ENCODE measurements at places on chromosomes 6 and 20.

DNA sequence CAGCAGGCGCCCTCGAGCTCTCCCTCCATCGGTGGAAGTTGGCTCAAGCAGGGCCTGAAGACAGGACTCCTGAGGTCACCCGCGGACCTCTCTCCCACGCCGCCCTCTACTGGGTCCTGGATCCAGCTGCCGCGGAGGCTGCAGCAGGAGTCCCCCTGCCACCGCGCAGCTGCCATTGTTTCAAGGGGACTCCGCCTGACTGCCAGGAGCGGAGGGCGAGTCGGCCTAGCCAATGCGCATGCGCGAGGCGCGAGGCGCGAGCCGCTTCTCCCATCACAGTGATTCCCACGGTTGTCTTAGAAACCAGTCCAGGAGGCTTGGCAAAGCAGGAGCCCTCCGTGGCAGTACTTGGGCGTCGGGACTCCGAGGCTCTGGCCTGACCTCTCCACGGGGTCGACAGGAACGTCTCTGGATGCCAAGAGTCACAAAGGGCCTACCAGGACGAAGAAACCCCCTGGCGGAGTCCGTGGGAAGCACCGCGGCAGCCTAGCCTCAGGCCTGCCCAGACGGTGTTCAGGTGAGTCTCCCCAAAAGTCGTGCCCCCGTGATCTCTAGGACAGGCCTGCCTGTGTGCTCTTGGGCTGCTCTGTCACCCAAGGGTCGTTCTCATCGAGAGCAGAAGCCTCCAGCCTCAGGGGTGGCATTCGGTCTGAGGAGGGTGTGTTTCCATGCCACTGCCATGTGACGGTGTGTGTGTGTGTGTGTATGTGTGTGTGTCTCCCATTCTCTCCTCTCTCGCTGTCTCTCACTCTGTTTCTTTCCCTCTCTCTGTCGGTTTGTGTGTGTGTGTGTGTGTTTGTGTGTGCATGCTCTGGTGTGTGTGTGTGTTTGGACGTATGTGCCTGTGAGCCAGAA is 290.6 kb upstream of the ZNF337 start:
- peaks cover 15% of the 10 kb centered on the region for H3K4me1 ChIP-seq
- DNase-seq, result peak; percentile 18
- H3K4me3 ChIP-seq, result peak overlapping the region; percentile 83
- H3K27me3 ChIP-seq, result peaks cover 12% of the 10 kb centered on the region

GRCh38 chr20:24942679-24943078 is 6.4 kb upstream of the CST7 start:
- H3K36me3 ChIP-seq, result peaks cover 15% of the 10 kb centered on the region
- H3K4me1 ChIP-seq, result no peaks in the 10 kb centered on the region
- DNase-seq, result no peak
- H3K27ac ChIP-seq, result no peak overlapping the region
- peaks cover 19% of the 10 kb centered on the region for H3K27me3 ChIP-seq
- H3K4me3 ChIP-seq, result no peak overlapping the region

- peaks cover 52% of the 10 kb centered on the region for H3K4me1 ChIP-seq
- H3K27me3 ChIP-seq, result peaks cover 3% of the 10 kb centered on the region
- no peak overlapping the region for H3K4me3 ChIP-seq
- peak overlapping the region; percentile 39 for H3K27ac ChIP-seq
Measured at GRCh38 chr6:10395704-10396546, 18.9 kb downstream of the TFAP2A start.

GRCh38 chr6:130322673-130323268 is 43.0 kb upstream of the TMEM200A start:
- H3K27ac ChIP-seq, result peak overlapping the region; percentile 29
- peak; percentile 64 for DNase-seq
- H3K27me3 ChIP-seq, result no peaks in the 10 kb centered on the region
- H3K4me3 ChIP-seq, result no peak overlapping the region
- 0 out of 2 replicates have a peak, but pooled peaks cover 5% of the 10 kb centered on the region for H3K36me3 ChIP-seq
- H3K4me1 ChIP-seq, result peaks cover 69% of the 10 kb centered on the region

DNA sequence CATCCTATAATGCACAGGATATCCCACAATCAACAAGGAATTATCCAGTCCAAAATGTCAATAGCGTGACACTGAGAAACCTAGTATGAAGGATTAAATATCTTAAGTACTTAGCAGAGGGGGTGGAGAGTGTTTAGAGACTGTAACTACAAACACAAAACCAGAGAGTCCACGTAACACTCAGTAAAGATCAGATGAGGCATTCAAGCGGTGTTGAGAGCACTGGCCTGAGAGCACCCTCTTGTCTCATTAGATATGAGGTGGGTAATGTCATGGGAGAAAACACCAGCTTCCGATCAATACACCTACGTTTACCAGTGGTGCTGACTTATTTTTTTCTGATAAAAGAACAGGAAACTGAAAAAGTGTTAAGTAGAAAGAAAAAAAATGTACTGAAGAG is 2.3 kb downstream of the FAM184A start:
- peaks cover 23% of the 10 kb centered on the region for H3K27me3 ChIP-seq
- no peak overlapping the region for H3K27ac ChIP-seq
- H3K36me3 ChIP-seq, result no peaks in the 10 kb centered on the region
- H3K4me1 ChIP-seq, result peaks cover 15% of the 10 kb centered on the region

DNA sequence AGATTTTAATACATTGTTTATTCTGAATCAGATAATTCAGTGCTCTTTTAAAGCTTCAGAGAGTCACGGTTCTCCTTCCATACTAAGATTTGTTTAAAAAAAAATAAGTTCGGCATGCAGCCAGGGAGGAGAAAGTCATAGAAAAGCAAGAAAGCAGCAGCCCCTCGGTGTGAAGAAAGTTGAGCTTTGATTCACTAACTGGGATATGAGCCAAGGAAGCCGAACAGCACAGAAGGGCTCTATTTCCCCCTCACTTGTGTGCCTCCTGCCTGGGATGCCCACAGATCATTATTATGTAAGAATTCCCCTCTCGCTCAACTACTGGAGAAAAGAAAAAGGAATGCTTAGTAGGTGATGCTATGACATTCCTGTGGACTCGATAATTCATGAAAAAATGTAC is 69.3 kb upstream of the SYNJ2 start:
- H3K27ac ChIP-seq, result peak overlapping the region; percentile 85
- peaks cover 37% of the 10 kb centered on the region for H3K4me1 ChIP-seq
- DNase-seq, result peak; percentile 72
- peaks cover 47% of the 10 kb centered on the region for H3K36me3 ChIP-seq
- H3K4me3 ChIP-seq, result peak overlapping the region; percentile 64
- no peaks in the 10 kb centered on the region for H3K27me3 ChIP-seq

DNA sequence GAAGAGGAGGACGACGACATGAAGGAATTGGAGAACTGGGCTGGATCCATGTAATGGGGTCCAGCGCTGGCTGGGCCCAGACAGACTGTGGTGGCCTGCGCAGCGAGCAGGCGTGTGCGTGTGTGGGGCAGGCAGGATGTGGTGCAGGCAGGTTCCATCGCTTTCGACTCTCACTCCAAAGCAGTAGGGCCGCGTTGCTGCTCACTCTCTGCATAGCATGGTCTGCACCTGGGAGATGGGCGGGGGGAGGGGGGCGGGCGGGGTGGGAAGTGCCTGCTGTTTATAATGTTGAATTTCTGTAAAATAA is 42.3 kb downstream of the CHMP4B start:
- H3K27ac ChIP-seq, result no peak overlapping the region
- no peak for DNase-seq
- H3K4me1 ChIP-seq, result no peaks in the 10 kb centered on the region
- no peak overlapping the region for H3K4me3 ChIP-seq
- H3K36me3 ChIP-seq, result peaks cover 35% of the 10 kb centered on the region

DNA sequence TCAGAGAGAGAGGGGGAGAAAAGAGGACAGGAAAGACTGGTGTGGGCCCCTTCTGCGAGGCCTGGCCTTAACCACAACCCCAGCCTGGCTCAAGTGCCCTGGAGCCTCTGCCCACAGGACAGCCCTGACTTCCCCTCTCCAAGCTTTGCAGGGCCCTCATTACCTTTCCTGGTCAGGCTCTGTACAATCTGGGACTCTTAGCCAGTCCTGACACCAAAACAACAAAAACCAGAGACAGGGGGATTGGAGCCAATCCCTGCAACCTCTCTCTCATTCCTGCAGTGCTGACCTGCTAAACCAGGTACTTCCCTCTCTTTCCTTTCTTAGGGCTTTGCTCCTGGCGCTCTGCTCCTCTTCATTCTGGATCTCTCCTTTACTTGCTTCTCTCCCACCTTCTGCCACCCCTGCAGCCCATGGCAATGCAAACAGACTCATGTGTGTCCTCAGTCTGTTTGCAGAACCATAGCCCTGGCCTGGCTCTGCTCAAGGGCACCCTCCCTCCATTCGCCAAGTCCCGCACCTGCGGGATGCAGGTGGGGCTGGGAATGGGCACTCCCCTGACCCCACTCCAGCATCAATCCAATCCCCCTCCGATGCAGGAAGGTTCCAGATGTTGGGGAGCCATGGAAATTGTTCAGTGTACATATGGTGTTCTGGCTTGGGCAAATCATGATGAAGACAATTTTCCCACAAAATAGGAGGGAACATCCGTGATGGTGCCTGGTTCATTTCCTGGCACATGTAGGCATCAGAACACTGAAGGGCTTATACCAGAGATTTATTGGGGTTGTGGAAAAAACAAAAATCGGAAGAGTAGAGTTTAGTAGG is 38.1 kb downstream of the RPP40 start:
- no peak overlapping the region for H3K4me3 ChIP-seq
- H3K27ac ChIP-seq, result no peak overlapping the region
- peaks cover 4% of the 10 kb centered on the region for H3K27me3 ChIP-seq
- peaks cover 16% of the 10 kb centered on the region for H3K4me1 ChIP-seq

DNA sequence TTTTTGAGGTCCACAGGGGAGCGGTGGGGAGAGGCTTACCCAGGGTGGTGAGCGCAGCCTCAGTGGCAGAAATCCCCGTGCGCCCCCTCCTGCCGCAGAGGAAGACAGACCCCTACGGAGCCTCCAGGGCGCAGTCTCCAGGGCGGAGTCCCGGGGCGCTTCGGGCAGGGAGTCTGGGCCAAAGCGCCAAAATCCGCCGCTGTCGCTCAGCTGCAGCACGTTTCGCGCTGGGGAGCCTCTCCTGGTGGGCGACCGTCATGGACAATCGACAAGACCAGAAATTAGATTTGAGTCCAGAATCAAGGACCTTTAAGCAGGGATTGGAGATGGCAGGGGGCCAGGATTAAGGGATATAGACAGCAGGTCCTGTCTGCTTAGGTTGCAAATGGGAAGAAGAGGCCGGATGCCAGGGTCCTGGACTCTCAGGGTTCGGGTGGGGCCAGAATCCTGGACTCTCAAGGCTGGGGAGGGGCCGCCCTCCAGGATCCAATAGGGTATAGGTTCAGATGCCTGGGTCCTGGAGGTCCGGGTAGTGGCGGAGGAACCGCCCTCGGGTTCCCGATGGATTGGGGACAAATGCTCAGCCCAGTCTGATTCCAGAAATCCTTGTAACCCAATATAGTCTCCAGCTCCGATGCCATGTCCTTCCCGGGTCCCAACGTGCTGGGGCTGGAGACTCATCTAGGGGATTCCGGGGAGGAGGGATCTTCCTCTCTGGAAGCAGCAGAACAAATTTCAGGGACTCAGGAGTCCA is 7.9 kb upstream of the HLA-E start:
- peaks cover 20% of the 10 kb centered on the region for H3K4me1 ChIP-seq
- DNase-seq, result no peak
- H3K27ac ChIP-seq, result no peak overlapping the region
- peak overlapping the region; percentile 82 for H3K4me3 ChIP-seq
- no peaks in the 10 kb centered on the region for H3K36me3 ChIP-seq

DNA sequence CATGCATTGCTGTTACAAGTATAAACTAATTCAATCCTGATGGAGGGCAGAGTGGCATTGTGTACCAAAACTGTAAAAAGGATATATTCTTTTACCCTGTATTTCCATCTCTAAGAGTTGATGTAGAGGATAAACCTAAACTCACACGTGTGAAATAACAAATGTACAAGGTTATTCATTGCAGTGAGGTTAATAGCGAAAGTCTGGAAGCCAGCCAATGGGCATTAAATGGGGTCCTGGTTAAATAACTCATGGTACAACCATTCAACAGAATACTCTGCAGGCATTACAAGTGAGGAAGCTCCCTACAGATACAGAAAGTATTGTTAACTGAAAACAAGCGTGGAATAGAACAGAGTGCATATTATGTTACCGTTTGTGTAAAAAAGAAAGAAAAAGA is 56.9 kb downstream of the BCAS1 start:
- no peak for DNase-seq
- no peaks in the 10 kb centered on the region for H3K4me1 ChIP-seq
- H3K4me3 ChIP-seq, result no peak overlapping the region
- no peaks in the 10 kb centered on the region for H3K36me3 ChIP-seq
- H3K27ac ChIP-seq, result no peak overlapping the region
- H3K27me3 ChIP-seq, result peaks cover 19% of the 10 kb centered on the region

- H3K36me3 ChIP-seq, result peaks cover 5% of the 10 kb centered on the region
- 0 out of 2 replicates have a peak, but pooled peaks cover 2% of the 10 kb centered on the region for H3K27me3 ChIP-seq
- no peak overlapping the region for H3K27ac ChIP-seq
- DNase-seq, result no peak
- H3K4me1 ChIP-seq, result peaks cover 14% of the 10 kb centered on the region
Measured at GRCh38 chr6:144878577-144878976, 593.4 kb downstream of the UTRN start.

DNA sequence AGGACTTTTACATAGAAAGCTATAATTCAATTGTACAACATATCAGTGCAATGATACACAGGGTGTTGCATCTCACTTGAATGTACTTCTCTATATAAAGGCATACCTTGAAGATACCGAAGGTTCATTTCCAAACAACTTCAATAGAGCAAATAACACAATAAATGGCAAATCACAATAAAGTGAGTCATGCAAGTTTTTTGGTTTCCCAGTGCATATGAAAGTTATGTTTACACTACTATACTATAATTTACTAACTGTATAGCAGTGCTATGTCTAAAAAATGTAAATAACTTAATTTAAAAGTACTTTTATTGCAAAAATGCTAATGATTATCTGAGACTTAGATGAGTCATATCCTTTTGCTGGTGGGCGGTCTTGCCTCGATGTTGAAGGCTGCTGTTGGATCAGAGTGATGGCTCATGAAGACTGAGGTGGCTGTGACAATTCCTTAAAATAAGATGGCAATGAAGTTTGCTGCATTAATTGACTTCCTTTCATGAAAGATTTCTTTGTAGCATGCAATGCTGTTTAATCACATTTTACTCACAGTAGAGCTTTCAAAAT is 188.8 kb downstream of the TASP1 start:
- H3K36me3 ChIP-seq, result peaks cover 12% of the 10 kb centered on the region
- H3K27ac ChIP-seq, result peak overlapping the region; percentile 56
- H3K27me3 ChIP-seq, result no peaks in the 10 kb centered on the region
- no peak for DNase-seq
- H3K4me1 ChIP-seq, result peaks cover 36% of the 10 kb centered on the region
- peak overlapping the region; percentile 20 for H3K4me3 ChIP-seq

- no peak overlapping the region for H3K4me3 ChIP-seq
- DNase-seq, result no peak
- H3K4me1 ChIP-seq, result no peaks in the 10 kb centered on the region
- H3K36me3 ChIP-seq, result no peaks in the 10 kb centered on the region
- H3K27ac ChIP-seq, result no peak overlapping the region
Measured at GRCh38 chr6:89970072-89970471, 75.8 kb downstream of the GJA10 start.

Data from HFFc6 (cell line).